COR-L47 (cell line): ENCODE measurements at places on chromosomes 4 and X.
A peak's percentile ranks its signal among the peaks of the same experiment; 100 is the strongest.

DNA sequence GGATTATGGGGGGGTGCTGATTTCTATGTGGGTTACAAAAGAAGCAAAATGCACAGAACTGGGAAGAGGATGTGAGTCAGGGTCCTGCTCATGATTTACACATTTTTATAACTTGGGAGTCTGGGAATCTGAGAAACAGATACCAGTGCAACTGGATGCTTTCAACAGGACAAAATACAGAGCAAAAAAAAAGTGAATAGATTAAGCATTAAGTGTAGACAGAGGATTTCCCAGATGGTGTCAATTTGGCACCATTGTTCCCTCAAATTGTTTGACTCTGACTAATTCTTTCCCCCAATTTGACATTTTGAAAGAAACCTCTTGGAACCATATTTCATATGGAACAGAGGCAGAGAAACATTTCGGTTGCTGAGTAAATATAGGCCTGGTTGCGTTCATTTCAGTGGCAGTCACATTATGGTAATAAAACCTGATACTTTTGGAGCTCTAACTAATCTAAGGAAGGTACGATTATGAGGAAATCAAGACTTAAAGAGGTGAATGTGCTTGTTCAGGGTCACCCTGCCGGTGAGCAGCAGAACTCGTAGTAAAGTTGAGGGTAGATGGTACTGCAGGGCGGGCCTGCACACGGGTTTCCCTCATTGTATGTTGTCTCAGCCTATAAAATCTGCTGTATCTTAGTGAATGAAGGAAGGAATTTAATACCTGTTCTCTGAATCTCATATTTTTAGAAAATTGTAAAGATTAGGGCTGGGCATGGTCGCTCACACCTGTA, 18.7 kb upstream of the CDKL5 start:
- no peak for DNase-seq

DNA sequence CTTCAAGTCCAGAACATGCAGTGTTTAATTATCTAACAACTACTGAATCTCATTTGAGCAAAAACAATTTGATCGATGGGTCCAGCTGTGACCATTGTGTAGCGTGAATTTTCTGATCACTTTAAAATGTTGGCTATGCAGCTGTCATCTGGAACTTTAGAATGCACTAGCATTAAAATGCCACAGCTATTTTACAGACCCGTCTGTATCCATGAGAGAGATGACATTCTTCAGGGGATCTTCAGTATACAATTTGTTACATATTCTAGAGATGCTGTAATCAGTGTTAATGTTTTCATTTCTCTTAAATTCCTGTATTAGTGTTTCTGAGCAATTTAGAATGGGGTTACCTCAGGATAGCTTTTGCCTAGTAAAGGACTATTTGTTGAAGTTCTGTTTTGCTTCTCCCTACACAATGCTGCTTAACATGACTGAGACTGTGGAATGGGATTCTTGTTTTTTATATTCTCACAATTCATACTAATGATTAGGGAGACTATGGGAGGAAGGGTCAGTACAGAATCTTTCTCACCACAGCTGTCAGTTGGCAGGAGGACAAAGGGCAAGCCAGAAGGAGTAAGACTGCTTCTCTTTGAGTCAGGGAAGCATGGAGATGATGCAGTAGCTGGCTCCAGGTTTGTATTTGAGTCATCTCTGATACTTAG, 13.2 kb upstream of the CTSO start:
- no peak for DNase-seq

- DNase-seq, result no peak
Measured at GRCh38 chr4:19774690-19775256, 476.9 kb upstream of the SLIT2 start.

- no peak for DNase-seq
Measured at GRCh38 chrX:150476164-150476699, 92.2 kb upstream of the MTM1 start.

DNA sequence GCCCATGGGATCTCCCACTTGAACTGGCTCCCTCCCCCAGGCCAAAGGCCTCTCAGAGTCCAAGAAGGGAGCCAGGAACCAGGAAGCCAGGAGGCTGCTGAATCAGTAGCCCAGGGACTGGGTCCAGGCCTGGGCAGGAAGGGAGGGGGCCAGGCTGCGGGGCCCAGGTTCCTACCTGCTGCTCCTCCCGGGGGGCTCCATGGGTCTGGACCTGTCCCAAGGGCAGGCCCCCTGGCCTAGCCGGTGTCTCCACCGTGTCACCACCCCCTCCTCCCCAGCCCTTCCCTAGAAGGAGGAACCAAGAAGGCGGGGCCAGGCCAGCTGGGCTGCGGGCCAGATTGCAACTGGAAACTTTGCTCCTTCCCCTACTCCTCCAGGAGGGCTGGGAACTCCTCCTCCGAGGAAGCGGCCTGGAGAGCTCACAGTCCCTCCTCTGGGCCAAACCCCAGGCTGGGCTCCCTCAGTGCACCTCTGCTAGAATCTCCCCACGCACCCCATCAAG, at the start of gene IQSEC2:
Gene IQSEC2, minus strand, starts transcription at position 264 of the 502 bp plus-strand sequence.
- peak; percentile 5 for DNase-seq

GRCh38 chrX:24231641-24232179, 82.2 kb downstream of the SUPT20HL2 start:
- DNase-seq, result no peak

GRCh38 chr4:182917182-182918043, at the start of gene DCTD:
Gene DCTD (minus strand): TSS chr4:182917386. CDS start chr4:182915568, 1,818 bp downstream.
- DNase-seq, result peak; percentile 59

- no peak for DNase-seq
Measured at GRCh38 chr4:56689201-56689969, 8.3 kb upstream of the HOPX start.

- peak; percentile 53 for DNase-seq
Measured at GRCh38 chr4:46648088-46648744, 258.3 kb upstream of the GABRA2 start.

DNA sequence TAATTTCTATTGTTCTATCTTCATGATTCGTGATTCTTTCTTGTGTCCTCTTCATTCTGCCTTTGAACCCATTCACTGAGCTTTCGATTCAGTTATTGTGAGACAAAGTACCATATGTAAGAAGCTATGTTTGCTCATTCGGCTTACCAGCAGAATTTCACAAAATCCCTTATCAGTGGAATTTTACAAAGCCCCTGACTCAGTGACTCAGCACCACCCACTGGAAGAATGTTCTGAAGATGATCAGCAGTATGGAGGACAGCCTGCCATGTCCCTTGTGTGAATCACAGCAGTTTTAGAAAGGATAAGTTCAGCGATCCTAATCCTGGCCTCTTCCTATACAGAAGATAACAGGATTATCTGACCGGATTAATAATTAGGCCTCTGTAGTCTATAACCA, 5.8 kb upstream of the UXT start:
- no peak for DNase-seq

GRCh38 chrX:10555846-10556245, 64.5 kb downstream of the MID1 start:
- no peak for DNase-seq

DNA sequence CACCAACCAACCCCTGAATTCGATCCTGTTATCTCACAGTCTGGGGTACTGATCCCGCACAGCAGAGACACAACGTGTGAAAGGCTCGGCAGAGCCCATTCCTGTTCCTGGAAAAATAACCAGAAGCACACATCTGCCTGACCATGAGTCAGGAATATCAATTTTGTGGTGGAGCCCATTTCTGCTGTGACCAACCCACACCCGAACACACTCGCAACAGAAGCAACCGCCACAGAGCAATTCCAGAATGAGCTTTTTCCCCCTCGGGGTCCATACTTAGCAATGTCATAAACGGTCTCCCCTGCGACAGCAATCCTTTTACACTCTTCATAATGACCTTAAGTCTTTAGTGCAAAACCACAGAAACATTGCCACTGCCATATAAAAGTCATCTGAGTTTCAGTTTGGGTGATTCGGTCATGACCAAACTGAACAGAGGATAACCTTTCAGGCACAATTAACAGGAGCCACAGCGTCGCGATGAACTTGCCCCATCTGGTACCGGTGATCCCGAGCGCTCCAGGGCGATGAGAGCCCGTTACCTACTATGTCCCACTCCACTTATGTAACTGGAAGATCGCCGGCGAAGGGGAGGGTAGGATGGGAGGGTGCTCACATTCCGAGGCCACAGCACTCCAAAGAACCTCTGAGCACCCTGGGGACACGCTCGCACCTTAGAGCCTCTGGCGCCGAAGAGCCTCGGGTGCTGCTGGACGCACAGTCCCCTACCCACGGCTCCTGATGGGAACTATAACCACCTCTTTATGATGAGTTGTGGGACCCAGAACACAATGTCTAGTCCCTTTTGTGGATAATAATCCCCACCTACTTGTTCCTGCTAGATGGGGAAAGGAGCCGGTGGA, 1.1 kb downstream of the MECP2 start:
- no peak for DNase-seq

- no peak for DNase-seq
Measured at GRCh38 chrX:153343674-153344073, 9.7 kb downstream of the ZNF275 start.

DNA sequence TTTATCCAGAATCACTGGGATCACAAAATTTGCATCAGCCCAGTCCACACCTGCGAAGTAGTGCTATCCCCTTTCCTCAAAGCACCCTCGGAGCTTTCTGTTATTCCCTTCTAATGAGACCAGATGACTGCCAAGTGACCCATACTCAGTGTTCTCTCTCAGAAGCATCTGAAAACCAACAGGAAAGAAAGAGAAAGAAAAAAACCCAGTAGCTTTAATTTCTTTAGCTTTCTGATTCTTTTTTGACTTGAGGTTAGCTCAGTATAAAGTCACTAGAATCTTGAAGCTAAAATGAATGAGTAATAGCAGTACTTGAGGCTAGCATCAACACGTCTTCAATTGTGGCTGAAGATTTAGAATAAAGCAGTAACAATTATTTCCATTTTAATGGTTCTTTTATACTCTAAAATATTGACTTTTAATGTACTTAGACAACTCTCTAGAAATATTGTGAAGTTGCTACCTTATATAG, 124.4 kb downstream of the ANK2 start:
- DNase-seq, result no peak

GRCh38 chr4:141016117-141016798, 117.0 kb downstream of the RNF150 start:
- peak; percentile 25 for DNase-seq

DNA sequence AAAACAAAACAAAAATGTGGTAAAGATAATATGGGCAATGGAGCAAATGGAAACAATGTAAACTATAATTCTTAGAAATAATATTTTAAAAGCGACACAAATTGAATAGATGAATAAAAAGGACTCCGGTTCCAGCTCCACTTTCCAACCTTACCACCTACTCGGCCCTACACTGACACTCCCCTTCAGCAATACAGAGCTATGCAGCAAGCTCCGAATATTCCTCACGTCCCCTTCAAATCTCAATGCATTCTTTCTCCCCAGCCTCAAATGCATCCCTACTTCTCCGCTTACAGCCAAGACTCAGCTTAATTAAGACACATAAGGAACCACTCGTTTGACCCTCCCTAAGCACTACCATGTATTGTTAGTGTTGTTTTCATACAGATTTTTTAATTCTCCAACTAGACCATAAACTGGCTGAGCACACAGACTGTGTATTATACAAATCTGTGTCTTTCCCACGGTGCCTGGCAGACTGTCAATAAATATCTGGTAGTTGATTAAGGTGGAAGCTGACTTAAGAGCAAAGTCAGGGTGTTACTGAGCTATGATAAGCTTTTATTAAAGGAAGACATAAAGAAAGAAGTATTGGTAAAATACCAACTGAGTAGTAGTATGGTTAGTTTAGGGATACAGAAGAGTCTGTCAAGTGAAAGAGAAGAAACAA, 219.1 kb downstream of the NR3C2 start:
- no peak for DNase-seq

- DNase-seq, result no peak
Measured at GRCh38 chrX:107323786-107324492, 117.5 kb downstream of the DNAAF6 start.

- DNase-seq, result no peak
Measured at GRCh38 chrX:134622056-134622812, 36.0 kb downstream of the PLAC1 start.

DNA sequence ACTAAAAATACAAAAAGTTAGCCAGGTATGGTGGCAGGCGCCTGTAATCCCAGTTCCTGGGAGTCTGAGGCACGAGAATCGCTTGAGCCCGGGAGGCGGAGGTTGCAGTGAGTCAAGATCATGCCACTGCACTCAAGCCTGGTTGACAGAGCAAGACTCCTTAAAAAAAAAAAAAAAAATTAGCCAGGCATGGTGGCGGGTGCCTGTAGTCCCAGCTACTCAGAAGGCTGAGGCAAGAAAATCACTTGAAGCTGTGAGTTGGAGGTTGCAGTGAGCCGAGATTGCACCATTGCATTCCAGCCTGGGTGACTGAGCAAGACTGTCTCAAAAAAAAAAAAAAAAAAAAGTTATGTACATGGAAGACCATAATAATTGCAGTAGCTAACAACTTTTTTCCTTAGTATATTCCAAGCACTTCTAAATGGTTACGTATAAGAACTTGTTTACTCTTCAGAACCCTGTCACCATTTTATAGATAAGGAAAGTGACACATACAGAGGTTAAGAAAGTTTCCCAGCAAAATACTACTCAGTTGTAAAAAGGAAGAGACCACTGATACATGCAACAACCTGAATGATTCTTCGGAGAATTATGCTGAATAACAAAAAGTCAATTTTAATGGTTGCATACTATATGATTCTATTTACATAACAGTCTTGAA, 24.5 kb downstream of the RUFY3 start:
- DNase-seq, result no peak

DNA sequence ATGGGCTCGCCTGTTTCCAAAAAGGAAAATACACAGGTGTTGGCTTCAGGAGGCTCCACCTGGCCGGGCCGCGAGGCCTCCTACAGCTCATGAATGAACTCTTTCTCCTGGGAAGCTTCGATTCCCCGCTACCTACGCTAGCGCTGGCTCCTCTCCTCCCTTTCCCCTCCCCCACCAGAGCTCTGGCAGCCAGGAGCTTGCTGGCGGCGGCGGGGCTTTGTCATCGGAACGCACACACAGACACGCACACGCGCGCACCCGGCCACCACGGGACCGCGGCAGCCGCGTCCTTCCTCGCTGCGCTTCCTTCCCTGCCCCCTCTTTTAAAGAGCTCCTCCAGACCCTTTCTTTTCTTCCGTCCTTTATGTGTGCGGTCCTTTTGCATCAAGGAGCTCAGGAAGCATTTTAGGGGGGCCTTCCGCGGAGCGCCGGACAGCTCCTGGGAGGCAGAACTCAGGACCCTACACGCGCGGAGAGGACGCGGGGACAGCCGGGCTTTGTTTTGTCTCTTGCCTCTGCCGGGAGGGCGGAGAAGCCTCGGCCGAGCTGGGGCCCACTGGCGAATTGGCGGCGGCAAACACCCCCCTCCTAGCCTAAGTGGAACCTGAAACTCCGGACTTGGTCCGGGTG, 70.2 kb upstream of the BCOR start:
- DNase-seq, result no peak

DNA sequence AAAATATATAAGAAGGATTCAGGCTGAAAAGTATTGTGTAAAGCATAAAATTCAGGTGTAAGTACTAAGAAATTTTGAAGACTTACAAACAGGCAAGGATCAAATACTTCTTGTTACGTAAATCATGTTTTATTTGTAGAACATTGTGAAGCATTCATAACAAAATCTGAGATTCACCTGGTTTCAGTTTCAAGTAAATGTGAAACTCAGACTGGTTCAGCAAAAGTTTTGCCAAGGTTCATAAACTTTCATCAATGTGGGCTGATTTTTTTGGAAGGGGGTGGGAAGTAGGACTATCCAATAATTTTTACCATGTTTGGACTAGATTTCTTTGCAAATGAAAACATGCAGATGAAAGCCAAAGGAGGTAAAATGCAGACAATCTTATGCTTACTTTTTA, 527.7 kb downstream of the ANKRD50 start:
- DNase-seq, result no peak
